ENCODE measurements at places on chromosomes 16 and 17. TPM values are rescaled to one million over a fixed set of nuclear protein-coding genes. Genes with fewer than 3 reads are reported as not detected.

Gene PDP2
- 17.3 TPM for polyA plus RNA-seq

Gene KRT9
- polyA plus RNA-seq: 1.5 TPM

Gene NTHL1
- polyA plus RNA-seq: 10.9 TPM

Gene KIF2B
- polyA plus RNA-seq: not detected

Gene TBC1D3E
- polyA plus RNA-seq: not detected

Gene UQCRC2
- polyA plus RNA-seq: 188 TPM

Gene CCL4
- 0.21 TPM for polyA plus RNA-seq

Gene G6PC1
- polyA plus RNA-seq: not detected

Gene TEKT1
- polyA plus RNA-seq: not detected

Gene HS3ST3B1
- polyA plus RNA-seq: 3.9 TPM

Gene CLEC18B
- polyA plus RNA-seq: 0.46 TPM

Gene CA5A
- polyA plus RNA-seq: not detected

Gene KARS1
- polyA plus RNA-seq: 148 TPM

Gene SMIM5
- polyA plus RNA-seq: 0.15 TPM

Gene TMC8
- 0.40 TPM for polyA plus RNA-seq

Gene RNU2-1
- polyA plus RNA-seq: not detected

Gene FBXO39
- 3.3 TPM for polyA plus RNA-seq

Gene TBX2
- 0.01 TPM for polyA plus RNA-seq

Gene PNMT
- not detected for polyA plus RNA-seq

Gene CSH1
- not detected for polyA plus RNA-seq

Gene CBLN1
- not detected for polyA plus RNA-seq

Gene CAPN15
- polyA plus RNA-seq: 10.7 TPM

Gene LRRC46
- 0.43 TPM for polyA plus RNA-seq

Gene LLGL2
- 14.9 TPM for polyA plus RNA-seq

Gene GDE1
- polyA plus RNA-seq: 70.5 TPM

Gene ZNF652
- 8.9 TPM for polyA plus RNA-seq

Gene CEMP1
- not detected for polyA plus RNA-seq

Gene PABPN1L
- not detected for polyA plus RNA-seq

Gene GINS2
- 11.2 TPM for polyA plus RNA-seq

Gene UTS2R
- polyA plus RNA-seq: not detected

Gene TNFSF13
- polyA plus RNA-seq: 5.7 TPM

Data from keratinocyte (primary cell).